ENCODE measurements at places on chromosomes 12 and 14. TPM values are rescaled to one million over a fixed set of nuclear protein-coding genes. Genes with fewer than 3 reads are reported as not detected.

Gene SLC6A12
- total RNA-seq = 0.06 TPM

Gene HRK
- total RNA-seq = not detected

Gene NRL
- 0.82 TPM for total RNA-seq

Gene ASB2
- not detected for total RNA-seq

Gene SSPN
- under 0.01 TPM for total RNA-seq

Measured in bladder microvascular endothelial cell (primary cell).